ENCODE measurements at places on chromosomes 2 and 18.
A peak's percentile ranks its signal among the peaks of the same experiment; 100 is the strongest.

- DNase-seq, result no peak
Measured at GRCh38 chr2:10564876-10565445, 116.8 kb upstream of the ODC1 start.

DNA sequence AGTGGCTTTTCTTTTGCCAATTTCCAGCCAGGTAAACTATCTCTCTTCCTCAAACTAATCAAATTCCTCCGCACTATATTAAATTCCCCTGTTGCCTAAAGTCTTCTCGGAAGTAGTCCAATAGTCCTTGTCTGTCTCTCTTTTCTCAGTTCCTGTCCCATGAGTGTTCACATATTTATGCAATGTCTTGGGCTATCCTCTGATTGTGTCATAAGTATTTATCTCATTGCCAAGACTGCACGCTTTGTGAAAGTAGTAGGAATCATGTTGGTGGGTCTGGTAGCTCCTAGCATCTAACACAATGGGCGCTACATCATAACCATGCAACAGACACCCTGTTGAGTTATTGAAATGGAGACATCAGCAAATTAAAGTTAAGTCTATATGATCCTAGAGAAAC, 59.9 kb upstream of the POU3F3 start:
- DNase-seq, result no peak

GRCh38 chr2:195563857-195564512, 93.0 kb upstream of the SLC39A10 start:
- DNase-seq, result peak; percentile 56

GRCh38 chr2:148615381-148615841, 29.1 kb upstream of the EPC2 start:
- no peak for DNase-seq

DNA sequence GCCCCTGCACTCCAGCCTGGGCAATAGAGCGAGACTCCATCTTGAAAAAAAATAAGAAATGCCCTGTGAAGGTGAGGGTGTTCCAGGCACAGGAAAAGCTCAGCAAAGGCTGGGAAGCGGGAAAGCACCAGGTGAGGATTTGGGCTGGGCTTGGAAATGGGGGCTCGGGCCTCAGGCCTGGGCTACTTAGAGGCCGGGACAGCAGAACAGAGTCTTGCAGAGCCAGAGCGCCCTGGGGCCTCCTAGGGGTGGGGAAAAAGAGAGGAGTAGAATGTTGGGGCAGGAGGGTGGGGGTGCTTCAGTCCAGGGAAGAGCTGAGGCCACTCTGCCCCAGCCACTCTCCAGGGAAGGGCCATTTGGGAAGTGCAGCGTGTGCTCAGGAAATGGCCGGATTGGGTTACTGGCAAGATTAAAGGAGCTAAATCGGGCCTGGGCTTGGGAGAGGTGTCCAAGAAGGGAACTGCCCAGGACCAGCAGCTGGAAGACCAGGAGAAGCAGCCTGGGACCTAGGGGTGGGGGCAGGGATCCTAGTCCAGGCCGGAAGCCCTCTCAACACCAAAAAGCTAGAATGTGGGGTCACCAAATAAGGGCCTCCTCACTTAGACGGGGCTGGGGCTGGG, 13.8 kb upstream of the DES start:
- DNase-seq, result no peak

GRCh38 chr2:240981871-240982800, 16.3 kb upstream of the SNED1 start:
- no peak for DNase-seq

- DNase-seq, result no peak
Measured at GRCh38 chr2:5070257-5070656, 621.9 kb upstream of the SOX11 start.

- DNase-seq, result no peak
Measured at GRCh38 chr2:26540961-26541360, 63.0 kb upstream of the OTOF start.

DNA sequence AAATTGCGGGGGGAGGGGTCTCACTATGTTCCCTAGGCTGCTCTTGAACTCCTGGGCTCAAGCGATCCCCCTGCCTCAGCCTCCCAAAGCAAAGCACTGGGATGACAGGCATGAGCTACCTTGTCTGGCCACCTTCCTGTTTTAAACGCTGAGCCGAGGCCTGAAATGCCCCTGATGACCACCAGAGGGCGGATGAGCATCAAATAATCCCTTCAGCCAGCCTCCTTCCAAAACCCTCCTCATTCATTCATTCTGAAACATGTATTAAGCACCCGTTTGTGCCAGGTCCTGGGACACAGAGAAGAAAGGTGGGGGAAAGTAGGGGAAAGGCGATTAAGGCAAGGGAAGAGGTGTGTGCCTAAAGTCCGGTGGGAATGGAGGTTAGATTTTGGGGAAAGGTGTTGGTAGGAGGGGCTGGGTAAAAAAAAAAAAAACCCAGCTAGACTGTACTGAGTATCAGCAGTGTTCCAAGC, 30.7 kb upstream of the PTMA start:
- peak; percentile 86 for DNase-seq

DNA sequence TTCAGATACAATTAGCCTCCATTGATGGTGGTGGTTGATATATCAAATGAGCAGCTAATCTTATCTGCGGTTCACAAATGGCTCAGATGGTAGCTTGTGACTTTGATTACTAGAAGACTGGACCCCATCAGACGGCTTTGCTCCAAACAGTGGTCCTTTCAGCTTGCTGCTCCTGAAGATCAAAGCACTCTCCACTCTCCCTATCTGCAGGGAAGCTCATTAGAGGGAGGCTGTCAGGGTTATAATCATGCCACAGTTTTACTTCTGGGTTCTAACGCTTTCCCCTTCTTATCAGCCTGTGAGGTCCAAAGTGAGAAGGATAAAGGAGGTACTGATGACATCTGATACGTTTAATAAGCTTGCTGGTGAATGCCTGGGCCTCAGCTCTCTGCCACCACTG, 247.1 kb upstream of the NT5C1B start:
- no peak for DNase-seq

- DNase-seq, result no peak
Measured at GRCh38 chr2:5227062-5227699, 465.0 kb upstream of the SOX11 start.

GRCh38 chr18:22822024-22822423, 111.1 kb upstream of the RBBP8 start:
- DNase-seq, result no peak

DNA sequence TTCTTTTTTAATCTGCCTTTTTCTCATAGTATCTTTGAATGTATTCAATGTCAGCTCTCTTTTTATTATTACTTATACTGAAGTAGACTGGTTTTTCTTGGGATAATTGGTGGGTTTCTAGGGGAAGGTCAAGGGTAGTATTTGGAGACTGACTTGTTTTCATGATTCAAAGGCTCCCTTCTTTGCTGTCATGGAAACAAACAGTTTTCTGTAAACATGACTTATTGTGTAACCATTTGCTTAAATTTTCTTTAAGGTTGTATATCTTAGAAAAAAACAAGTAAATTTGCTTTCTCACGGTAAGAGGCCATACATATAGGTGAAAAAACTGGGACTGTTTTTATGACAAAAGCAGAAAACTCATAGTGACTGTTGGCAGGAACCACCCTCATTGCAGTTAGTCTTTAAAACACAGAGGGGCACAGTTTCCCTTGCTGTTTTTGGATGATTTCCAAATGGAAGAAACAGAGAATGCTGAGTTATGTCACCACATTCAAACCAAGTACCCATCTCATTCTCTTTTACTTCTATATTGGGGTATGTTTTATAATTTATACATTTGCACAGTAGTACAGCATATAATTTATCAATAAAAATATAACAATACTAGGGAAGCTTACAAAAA, 5.8 kb upstream of the RDH14 start:
- no peak for DNase-seq

DNA sequence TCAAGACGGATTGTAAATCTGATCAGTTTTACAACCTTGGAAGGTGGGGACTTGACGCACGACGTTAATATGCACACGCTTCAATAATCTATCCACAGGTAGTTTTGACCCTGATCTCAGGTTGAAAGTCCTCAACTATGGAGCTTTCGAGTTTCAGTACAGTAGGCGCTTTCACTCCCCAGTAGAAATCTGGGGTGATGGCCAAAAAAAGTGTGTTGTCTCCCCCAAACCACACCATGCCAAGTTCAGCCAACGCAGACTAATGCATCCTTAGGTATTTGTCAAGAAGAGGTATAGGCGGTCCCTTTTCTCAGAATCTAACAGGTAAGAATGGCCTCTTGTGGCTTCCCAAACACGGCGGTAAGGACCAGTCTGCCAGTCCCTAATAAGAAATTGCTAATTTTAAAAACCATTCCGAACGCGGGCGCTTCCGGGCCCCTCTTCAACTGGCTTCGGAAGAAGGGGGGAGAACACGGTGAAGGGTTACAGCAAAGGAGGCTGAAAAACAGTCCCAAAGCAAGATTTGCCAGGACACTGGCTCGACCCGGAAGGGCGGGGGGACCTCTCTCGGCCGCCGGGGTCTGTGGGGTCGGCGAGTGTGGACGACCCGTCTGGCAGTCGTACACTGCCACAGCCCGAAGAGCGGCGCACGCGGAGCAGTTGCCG, 659 bp downstream of the FAM210A start:
- peak; percentile 23 for DNase-seq

DNA sequence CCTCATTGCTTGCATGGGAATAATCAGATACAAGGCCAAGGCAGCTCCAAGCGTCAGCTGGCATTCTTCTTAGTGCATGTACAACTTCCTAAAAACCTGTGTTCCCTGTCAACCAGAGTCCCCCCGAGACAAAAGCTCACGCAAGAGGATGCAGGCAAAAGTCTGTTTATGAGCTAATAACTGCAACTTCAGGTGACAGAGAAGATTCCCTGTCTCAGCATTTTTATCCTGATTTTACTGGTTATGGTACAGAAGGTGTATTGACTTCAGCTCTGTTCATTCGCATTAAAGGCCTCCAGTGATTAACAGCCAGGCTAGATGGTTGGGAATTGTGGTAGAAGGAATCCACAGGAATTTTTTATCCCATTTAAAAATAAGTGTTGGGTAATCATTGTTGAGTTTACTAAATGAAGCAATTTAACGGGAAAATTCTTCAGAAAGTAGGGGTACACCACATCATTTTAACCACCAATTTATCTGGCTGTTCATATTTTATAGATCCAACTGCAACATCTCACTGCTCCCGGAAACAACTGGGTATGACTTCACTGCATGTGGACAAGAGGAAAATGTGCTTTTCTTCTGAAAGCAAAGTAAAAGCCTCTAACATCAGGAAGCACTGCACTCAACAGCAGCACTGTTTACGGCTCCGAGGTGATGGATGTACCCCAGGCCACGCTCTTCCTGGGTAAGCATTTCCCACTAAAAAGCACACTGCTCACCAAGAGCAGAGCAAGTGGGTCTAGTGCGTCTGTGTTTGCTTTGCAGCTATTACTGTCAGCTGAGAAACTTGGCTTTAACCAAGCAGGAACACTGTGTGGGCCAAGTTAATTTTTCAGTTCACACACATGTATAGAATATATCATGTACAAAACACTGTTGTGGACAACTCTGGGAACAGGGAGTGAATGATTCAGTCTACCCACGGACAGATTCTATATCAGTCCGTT, 31.9 kb downstream of the CCBE1 start:
- DNase-seq, result no peak

- no peak for DNase-seq
Measured at GRCh38 chr2:238169708-238170251, 11.0 kb downstream of the ERFE start.

- no peak for DNase-seq
Measured at GRCh38 chr2:62806231-62806630, 100.7 kb downstream of the EHBP1 start.

DNA sequence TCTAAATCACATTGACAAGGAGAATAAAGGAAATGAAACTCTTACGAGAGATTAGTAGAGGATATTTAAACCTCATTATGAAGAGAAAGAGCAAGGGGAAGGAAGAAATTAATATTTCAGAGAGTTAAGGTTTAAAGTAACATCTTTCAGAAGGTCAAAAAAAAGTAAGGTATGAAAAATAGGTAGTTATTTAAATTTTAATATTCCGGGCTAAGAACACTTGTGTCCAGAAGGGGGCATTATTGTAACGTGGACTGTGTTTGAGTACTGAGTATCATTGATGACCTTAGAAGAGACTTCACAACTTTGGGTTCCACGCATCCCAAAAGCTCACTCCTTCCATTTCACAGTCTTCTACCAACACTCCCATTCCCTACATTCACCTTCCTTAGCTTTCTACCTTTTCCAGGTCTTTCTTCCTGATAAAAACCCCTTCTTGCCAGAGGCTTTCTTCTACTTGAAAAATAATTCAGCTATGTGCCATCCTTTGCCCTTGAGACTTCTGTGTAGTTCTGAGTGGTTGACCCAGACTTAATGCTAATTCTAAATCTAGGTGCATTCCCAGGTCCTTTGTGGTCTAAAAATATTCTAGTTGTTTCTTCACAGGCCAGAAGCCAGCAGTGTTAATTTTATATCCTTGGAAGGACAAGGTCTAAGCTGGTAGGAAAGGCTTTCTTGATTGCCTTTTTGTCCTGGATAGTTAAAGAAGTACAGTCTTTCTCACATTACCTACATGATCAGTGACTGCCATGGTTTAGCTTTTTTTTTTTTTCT, 16.5 kb downstream of the DYNC1I2 start:
- DNase-seq, result no peak

DNA sequence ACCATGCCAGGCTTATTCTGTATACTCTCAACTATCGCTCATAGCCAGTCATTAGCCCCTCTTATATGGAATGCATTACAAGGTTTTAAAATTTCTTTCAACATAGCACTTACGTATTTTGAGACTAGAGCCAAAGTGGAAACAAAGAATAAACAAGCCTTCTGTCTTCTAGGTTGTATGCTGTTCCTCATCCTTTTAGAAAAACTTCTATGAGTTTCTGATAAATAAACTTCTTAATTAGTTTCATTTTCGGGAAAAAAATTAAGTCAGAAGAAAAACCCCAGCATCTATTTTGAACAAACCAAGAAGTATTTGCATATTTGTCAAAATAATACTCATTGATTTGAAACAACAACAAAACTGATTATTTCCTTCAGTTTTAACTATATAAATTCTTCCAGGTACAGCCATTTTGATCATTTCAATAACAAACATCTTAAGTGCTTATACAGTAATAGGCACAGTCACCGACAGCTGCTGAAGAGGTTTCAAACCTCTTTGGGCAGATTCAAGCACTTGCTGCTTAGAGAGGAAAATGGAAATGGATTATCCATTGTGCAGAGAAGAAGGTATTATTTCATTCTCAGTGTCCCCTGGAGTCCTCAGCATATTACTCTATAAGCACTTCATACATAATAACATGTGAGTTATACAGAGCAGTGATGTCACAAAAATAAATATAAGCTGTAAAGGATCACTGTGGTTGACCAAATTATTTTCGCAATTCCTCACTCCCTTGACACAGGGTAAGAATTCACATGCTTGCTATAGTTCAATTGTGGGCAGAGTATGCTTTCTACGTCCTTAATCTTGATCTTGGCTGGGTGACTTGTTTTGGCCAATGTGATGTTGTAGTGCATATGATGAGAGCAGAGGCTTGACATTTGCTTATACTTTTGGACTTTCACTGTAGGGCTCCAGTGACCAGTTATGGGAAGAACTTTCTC, 833.8 kb downstream of the TRIB2 start:
- DNase-seq, result no peak
